ENCODE measurements at places on chromosomes 2 and 18.

DNA sequence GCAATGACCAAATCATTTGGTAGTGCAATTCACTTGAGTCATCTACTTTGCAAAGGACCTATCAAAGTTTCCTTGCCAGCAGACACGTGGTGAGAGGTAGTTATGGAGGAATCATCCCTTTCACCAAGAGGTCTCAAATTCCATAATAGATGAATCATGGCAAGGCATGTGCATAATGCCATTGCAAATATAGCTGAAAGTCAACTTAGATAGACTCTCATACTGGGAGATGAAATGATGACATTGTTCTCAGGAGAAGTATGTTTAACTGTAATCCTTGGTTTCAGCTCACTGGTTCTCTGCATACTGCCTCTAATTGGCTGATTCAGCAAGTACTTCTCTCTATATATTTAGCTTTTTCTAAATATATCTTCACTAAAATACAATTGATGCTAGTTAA, 57.2 kb downstream of the CALCRL start:
- DNase-seq, result no peak

- no peak for DNase-seq
Measured at GRCh38 chr2:86628091-86628522, 4.4 kb upstream of the RNF103 start.

GRCh38 chr2:223762853-223763252, 74.5 kb downstream of the AP1S3 start:
- no peak for DNase-seq

DNA sequence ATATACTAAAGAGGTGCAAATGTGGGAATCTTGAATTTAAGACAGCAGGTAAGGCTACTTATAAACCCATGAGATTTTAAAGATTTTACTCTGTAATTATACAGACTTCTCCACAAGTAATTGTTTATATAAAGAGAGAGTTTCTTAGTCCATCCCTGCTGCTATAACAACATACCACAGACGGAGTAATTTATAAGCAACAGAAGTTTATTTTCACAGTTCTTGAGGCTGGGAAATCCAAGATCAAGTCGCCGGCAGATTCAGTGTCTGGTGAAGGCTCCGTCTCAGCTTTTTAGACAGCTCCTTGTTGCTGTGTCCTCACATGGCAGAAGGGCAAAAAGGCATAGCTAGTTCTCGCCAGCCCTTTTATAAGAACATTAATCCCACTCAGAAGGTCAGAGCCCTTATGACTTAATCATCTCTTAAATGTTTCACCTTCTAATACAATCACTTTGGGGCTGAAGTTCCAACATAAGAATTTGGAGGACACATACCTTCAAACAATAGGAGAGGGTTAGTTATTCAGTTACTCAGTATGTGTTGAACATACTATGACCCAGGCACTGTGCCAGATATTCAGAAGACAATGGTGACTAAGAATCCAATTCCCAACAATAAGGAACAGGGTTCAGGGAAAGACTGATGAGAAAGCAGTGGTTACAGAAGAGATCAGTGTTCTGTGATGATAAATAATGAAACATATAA, 466.0 kb downstream of the RIT2 start:
- DNase-seq, result no peak

GRCh38 chr18:42936289-42936688, 179.2 kb downstream of the RIT2 start:
- no peak for DNase-seq

GRCh38 chr18:27966881-27967280, 210.0 kb downstream of the CDH2 start:
- no peak for DNase-seq

- no peak for DNase-seq
Measured at GRCh38 chr2:140401056-140401455, 1620.9 kb upstream of the NXPH2 start.

DNA sequence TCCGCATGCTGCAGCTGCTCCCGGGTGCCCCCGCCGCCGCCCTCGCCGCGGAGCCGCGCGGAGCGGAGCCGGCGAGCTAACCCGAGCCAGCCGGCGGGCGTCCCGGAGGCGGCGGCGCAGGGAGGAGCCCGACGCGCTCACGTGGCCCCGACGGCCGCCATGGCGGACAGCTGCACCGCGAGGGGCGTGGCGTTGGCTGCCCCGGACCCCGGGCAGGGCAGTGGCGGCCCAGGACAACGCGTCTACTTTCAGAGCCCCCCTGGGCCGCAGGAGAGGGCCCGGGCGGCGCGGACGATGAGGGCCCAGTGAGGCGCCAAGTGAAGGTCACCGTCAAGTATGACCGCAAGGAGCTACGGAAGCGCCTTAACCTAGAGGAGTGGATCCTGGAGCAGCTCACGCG, 30.0 kb upstream of the CCNYL1 start:
- no peak for DNase-seq

- DNase-seq, result no peak
Measured at GRCh38 chr18:11785444-11786055, 65.7 kb upstream of the CHMP1B start.

- no peak for DNase-seq
Measured at GRCh38 chr2:228657807-228658402, 476.4 kb upstream of the SPHKAP start.

GRCh38 chr2:45169339-45170190, 160.3 kb upstream of the SIX2 start:
- no peak for DNase-seq

DNA sequence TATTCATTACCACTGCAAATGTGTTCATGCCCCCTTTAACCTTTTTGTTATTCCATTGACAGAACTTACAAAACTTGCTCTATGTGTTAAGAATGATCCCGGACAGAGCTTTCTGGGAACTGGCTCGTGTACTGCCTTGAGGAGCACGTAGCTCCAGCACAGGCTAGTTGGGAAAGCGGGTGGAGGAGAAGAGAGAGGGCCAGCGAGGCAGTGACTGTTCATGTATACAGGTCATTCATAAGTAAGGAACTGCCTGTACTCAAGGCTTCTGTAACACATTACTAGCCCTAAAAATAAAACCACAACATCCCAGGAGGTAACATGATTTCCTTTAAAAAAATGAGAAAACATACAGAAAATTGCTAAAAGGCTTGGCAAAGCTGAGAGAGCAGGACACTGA, 109.0 kb downstream of the STK39 start:
- no peak for DNase-seq

DNA sequence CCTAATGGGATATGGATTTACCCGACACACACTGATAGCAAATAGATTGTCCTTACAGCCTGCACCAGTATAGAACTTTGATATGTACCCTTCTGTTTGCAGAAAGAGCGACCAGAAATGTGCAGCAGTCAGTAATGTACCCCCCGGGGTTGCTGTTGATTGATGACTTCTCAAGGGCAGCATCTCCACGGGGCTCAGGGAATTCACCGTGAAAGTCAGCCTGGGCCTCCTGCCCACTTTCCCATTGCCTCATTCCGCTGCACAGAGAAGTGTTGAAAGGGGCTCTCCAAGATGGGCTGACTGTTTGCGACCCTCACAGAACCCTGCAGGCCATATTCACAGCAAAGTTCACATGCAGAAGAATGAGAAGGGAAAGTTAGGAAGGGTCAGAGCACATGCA, 241.3 kb downstream of the PRKCE start:
- DNase-seq, result no peak

DNA sequence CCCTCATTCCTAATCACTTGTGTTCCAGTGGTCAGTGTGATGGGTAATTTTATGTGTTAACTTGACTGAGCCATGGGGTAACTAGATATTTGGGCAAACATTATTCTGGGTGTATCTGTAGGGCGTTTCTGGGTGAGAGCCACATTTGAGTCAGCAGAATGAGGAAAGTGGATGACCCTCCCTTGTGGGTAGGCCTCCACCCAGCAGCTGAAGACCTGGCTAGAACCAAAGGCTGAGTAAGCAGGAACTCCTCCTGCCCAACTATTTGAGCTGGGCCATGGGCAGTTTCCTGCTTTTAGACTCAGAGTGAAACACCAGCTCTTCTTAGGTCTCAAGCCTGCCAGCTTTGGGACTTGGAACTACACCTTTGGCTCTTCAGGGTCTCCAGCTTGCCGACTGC, 141.8 kb downstream of the ACKR3 start:
- DNase-seq, result no peak

DNA sequence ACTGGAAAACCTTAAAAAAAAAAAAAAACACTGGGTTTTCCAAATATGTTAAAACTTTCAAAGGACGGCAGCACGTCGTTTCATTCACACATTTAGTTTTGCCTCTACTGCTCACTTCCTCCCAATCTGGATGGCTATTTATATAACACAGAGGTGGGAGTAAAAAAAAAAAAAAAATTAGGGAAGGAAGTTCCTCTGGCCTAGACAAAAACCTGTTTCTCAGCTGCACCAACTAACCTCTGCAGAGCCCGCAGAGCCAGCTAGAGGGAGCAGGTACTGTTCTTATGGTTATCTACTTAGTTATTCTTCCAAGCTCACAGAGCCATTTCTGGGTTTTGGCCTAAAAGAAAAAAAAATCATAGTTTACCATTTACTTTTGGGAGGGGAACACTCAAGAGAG, 28.1 kb downstream of the SLC1A4 start:
- no peak for DNase-seq

GRCh38 chr2:228590681-228591080, 409.2 kb upstream of the SPHKAP start:
- DNase-seq, result no peak

- no peak for DNase-seq
Measured at GRCh38 chr2:71546275-71546638, 92.9 kb downstream of the DYSF start.

DNA sequence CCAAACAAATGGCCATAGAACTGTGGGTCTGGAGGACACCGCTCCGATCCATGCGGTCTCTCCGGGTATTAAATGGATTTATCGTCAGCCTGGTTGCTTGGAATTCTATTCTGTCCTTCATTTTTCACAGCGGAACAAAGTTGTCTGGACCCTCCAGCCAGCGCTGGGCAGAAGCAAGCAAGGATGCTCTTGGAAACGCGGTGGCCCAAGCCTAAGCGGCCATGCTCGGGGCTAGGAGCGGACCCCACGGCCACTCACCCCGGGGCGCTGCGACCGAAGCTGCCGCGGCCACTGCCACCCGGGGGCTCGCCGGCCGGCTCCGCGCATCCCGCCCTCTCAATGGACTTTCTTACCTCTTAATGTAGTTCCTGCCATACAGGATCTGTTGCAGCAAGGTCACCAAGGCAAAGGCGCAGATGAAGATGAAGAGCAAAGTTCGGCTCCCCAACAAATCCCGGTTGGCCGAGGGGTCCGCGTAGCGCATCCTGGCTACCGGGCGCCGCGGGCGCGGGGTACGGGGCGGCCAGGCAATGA, 761 bp downstream of the ST8SIA5 start:
- DNase-seq, result no peak

DNA sequence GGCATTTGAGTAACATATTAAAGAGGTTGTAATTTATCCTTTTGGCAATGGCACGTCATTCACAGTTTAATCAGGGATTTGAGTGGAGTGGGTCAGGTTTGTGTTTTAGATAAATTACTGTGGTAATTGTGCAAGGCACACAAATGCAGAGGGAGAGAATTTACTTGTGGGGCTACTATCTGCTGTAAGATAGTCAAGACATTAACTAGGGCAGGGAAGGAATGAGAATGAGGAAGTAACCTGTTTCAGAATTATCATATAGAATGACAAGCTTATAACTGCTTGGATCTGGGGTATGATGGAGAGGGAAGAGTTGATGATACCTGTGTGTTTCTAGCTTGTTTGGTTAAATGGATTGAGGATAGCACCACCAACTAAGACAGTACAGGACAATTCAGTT, 58.9 kb upstream of the ZSWIM2 start:
- no peak for DNase-seq

- DNase-seq, result no peak
Measured at GRCh38 chr2:103208916-103209315, 447.1 kb downstream of the TMEM182 start.

GRCh38 chr18:22711192-22711685, 221.9 kb upstream of the RBBP8 start:
- no peak for DNase-seq

- DNase-seq, result no peak
Measured at GRCh38 chr2:26968001-26968400, 2.4 kb upstream of the MAPRE3 start.

DNA sequence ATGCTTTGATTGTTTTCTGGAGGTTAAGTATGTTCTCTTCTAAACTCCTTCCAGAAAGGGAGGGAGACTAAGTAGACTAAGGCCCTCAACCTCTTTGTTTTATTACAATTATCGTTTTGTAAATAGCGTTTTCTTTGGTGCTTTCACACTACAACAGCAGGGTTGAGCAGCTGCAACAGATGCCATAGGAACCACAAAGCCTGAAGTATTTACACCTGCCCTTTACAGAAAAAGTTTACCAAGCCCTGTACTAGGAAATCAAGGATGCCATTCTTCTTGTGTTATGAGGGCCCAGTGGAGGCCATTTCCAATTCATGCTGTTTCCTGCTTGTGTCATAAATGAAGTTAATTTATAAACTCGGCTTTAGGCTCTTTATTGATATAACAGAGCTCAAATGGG, 914.8 kb downstream of the DCDC2C start:
- no peak for DNase-seq

GRCh38 chr2:67258122-67258521, 139.0 kb upstream of the ETAA1 start:
- DNase-seq, result no peak

- no peak for DNase-seq
Measured at GRCh38 chr2:101047774-101048173, 45.7 kb downstream of the RPL31 start.

DNA sequence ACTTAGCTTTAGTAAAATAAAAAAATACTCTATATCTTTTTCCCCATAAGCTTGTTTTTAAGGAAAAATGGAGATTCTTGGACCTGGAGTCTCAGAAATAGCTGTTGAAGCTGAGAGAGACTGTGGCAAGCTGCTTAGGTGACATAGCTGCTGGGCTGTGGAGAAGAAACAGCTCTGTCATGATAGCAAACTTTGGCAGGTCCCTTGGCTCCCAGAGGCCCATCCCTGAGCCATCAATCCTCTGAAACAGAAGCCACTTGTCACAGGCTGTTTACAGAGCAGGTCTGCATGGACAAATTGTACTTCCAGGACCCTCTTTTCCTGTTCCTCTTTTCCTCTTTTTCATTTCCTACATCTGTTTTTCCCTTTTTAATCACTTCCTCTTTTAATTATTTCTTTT, 1370.1 kb upstream of the CRIM1 start:
- no peak for DNase-seq

DNA sequence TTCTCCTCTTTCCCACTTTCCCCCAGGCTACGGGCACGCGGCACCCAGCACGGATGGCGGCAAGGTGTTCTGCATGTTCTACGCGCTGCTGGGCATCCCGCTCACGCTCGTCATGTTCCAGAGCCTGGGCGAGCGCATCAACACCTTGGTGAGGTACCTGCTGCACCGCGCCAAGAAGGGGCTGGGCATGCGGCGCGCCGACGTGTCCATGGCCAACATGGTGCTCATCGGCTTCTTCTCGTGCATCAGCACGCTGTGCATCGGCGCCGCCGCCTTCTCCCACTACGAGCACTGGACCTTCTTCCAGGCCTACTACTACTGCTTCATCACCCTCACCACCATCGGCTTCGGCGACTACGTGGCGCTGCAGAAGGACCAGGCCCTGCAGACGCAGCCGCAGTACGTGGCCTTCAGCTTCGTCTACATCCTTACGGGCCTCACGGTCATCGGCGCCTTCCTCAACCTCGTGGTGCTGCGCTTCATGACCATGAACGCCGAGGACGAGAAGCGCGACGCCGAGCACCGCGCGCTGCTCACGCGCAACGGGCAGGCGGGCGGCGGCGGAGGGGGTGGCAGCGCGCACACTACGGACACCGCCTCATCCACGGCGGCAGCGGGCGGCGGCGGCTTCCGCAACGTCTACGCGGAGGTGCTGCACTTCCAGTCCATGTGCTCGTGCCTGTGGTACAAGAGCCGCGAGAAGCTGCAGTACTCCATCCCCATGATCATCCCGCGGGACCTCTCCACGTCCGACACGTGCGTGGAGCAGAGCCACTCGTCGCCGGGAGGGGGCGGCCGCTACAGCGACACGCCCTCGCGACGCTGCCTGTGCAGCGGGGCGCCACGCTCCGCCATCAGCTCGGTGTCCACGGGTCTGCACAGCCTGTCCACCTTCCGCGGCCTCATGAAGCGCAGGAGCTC, 35.4 kb downstream of the KCNK3 start:
- DNase-seq, result no peak

All from activated naive CD8-positive, alpha-beta T cell treated with anti-CD3 and anti-CD28 coated beads, Interleukin-2, amount 50 U/mL, for 16 hours (primary cell).